ENCODE measurements at places on chromosomes 7 and 10.

DNA sequence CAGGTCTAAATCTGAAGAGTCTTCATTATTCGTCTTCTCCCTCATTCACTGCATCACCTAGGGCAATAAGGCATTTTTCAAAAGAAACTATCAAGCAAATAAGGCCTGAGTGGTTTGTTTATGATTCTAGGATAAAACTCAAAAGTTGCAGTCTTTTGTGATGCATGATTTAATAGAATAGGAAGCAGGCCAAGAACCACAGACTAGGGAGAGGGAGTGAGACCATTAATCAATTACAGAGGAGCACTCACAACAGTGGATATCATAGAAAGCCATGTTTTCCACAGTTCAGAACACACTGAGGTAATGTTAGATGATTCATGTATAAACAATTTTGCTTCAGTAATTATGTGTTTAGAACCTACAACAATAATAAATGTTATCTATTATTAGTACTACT, 87.8 kb upstream of the LRRTM3 start:
- no peak for DNase-seq

- no peak for DNase-seq
Observed at GRCh38 chr10:132962623-132963429, 20.5 kb upstream of the CFAP46 start.

DNA sequence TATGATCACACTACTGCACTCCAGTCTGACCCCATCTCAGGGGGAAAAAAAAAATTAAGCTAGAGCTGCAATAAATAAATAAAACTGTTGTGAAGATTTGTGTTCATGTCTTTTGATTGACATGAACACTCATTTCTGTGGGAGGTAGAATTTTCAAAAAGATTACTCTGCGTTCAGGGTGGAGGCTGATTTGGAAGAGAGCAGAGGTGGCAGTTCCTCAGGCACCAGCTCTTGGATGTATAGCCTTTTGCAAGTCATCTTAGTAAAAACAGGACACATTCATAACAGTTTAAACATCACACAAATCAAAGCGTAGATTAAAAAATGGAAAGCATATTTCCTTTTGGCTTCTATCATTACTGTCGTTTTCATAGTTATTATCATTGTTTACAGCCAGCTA, 243.5 kb upstream of the LRGUK start:
- DNase-seq: no peak

DNA sequence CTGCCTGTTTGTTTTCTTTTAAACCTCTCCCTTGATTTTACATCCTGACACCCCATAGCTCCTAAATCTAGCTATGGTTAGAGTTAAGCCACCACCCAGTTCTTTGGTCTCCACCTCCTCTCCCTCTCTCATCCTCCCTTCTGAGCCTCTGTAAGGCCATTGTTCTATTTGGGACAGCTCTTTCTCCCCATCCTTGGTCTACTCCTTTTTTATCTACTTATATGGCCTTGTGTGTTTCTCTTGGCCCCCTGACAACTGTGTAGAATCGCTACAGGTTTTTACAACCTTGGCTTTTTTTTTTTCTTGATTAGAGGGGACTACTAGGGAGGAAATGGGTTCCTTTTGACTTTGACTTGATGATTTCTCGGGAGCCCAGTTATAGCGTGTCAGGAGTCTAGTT, 3.4 kb upstream of the ITIH5 start:
- no peak for DNase-seq

DNA sequence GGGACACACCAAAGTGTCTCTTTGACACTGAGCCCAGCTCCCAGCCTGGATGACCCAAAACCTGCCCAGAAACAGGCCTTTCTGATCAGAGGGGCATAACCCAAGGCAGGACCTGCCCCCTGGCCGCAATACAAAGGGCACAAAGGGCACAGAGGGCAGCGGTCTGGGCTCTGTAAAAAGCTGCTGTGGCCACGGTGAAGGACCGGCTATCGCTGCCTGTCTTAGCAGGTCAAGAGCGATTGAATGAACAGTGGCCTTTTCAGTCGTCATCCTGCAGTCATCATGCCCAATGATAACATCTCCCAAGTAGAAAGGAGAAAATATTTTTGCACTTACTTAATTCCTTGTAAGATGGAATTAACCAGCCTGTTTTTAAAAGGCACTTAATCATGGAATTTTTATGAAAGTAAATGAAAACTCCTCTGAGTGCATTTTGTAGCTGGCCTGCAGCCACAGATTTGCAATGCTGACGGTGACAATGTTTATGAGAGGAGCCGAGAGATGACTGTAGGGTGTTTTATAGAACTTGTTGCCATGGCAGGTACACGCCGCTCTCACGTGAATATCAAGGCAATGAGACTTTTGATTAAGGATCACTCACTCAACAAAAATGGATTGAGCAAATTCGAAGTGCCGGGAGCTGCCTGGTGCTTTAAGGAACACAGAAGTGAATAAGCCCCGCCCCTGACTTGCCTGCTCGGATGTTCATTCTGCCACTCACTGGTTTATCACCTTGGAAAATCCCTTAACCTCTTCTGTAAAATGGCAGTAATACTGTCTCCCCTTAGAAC, 47.3 kb upstream of the BHLHA15 start:
- no peak for DNase-seq

DNA sequence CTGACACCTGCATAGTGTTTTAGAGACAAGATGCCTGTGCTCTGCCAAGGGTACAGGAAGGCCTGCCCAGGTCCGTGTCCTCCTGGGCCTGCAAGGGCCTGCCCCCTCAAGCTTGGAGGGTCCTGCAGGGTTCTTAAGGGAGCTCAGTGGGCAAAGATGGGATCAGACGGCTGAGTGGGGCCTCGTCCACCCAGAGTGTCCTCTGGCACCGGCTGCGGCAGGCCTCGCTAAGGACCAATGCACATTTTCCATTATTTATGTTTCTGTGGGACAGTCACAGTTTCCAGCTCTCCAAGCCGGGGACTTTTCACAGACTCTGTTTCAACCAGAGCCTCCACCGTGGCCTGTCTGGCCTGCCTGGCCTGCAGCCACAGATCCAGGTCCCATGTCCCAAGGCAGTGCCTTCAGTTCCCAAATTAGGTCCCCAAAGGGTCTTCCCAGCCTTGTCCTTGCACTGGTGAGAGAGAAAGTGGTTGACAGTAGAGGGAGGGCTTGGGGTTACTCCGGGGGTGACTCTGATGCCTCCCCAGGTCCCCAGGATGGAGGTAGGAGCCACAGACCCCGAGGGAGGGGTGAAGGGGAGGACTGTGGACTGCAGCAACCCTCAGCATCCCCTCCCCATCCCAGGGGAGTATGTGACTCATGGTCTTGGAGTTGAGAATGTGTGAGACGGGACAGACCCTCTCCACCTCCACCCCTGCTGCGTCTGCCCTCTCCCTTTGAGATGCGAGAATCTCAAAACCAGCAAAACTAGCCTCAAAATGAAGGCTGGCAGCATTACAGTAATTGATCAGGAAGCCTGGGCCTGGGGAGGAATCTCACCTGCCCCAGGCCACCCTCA, 14.8 kb downstream of the MYL10 start:
- no peak for DNase-seq

DNA sequence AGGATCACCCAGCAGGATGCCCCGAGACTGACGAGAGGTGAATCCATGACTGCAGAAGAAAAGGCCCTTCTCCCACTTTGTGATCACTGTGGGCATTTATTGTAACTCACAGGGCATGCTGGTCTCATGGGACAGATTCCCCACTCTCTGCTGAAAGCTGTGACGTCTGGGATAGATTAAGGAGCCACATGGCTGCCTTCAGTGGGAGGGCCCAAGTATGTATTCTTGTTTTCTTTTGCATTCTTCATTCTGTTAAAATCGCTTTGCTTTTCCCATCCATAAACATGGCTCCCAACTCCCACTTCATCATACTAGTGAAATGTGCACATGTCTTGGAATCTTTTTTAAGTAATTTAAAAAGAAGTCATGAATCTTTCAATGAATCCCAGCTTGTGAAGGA, 67.2 kb downstream of the FAM107B start:
- no peak for DNase-seq

- no peak for DNase-seq
Observed at GRCh38 chr7:80443325-80443724, 68.5 kb downstream of the GNAT3 start.

DNA sequence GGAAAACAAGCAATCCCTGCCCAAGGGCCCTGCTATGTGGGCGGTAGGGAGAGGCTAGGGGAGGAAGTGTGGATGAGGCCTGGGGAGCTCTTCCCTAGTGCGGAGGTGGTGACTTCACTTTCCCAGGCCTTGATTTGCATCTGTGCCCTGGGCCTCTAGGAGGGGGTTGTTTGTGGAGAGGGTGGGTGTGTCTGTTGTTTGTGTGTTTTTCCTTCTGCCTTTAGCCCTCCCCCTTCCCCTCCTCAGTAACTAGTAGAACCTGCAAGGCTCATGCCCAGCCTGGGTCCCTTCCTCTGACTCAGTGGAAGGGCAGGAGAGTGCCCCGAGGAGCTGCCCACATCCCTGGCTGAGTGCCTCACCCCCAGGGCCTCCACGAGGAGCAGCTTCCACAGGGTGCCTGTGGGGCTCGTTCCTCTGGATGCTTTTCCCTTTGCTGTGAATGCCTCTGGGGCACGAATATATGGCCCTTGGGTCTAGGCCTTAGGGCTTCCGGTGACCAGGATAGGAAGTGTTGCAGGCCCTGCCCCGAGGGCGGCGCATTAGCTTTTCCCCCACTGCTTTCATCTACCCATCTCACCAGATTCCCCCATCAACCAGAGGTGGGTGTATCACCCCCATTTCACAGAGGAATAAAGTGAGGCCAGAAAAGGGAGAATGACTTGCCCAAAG, 89.4 kb upstream of the DUSP5 start:
- DNase-seq: no peak

GRCh38 chr7:101593556-101593955, 35.5 kb downstream of the MYL10 start:
- DNase-seq: no peak

DNA sequence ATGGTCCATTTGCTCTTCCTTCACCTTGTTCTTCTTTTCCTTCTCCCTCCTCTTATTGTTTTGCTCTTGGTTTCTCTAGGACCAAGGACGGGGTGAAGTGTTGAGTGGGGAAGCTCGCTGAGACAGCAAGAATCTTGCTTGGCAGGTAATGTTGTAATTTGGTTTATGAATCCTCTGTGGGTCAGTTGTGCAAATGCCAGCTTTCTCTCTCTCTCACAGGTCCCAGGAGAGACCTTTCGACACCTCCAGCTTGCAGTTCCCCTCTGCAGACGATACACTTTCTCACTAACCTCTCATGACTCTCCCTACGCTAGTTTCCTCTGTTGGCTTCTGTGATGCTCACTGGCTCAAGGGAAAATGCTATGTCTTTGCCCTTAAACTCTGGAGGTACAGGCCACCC, 77.0 kb downstream of the FRMD4A start:
- no peak for DNase-seq

DNA sequence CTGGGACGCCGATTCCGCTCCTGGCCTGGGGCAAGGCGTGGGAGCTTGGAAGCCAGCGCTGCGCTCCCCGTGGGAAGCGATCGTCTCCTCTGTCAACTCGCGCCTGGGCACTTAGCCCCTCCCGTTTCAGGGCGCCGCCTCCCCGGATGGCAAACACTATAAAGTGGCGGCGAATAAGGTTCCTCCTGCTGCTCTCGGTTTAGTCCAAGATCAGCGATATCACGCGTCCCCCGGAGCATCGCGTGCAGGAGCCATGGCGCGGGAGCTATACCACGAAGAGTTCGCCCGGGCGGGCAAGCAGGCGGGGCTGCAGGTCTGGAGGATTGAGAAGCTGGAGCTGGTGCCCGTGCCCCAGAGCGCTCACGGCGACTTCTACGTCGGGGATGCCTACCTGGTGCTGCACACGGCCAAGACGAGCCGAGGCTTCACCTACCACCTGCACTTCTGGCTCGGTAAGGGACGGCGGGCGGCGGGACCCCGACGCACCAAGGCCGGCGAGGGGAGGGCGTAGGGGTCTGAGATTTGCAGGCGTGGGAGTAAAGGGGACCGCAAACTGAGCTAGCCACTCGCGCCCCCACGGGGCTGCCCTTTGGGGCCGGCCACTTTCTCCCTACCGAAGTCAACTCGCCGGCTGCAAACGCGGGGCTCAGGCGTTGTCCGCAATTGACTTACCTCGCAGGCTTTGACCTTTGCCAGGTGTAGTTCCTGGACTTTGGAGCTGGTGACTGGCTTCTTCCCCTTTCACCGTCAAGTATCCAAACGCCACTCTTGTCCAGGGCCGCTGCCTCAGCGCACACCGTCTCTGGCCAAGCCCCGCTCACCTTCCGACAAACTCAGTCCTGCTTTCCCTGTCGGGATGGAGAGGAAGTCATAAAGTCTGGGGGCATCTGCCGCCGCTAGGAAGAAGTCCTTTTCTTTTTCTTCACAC, at the start of gene SCIN:
SCIN (plus strand) TSS at position 187 of the 928 bp plus-strand sequence; CDS start at position 254, 67 bp downstream.
- DNase-seq: no peak

DNA sequence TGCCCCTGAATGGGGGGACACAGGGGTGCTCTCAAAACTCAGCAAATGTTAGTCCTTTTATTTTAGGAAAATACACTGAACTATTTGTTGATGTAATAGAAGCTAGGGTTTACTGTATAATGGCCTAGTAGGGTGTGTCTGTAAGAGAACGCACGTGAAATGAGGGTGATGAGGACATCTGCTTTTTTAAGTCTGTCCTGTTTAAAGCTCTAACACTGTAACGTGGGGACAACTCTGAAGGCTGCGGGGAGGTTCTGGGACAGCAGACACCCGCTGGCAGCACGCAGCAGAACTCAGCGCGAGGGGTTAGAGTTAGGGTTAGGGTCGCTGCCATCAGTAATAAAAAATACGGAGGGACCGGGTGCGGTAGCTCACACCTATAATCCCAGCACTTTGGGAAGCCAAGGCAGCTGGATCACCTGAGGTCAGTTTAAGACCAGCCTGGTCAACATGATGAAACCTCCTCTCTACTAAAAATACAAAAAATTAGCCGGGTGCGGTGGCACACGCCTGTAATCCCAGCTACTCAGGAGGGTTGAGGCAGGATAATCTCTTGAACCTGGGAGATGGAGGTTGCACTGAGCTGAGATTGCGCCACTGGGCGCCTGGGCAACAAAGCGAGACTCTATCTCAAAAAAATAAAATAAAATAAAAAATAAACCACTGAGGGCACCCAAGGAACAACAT, 98.0 kb downstream of the CTBP2 start:
- DNase-seq: no peak

- no peak for DNase-seq
Observed at GRCh38 chr7:106778656-106779250, 86.3 kb upstream of the PIK3CG start.

DNA sequence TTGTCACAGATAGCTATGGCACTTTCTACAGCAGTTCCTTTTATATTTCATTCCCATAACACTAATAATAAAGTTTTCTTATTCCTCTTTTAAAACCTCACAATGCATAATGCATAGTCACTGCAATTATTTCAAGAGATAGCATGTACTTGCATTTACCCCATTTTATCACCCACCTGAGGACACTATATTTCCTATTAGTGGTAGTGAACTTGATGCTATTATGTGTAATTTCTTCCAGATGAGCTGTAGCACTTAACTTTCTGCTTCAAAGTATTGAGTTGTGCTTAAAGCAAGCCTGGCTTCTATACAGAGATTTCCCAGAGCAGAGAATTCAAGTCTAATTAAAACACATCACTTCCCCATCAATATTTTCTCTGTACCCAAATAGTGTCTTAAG, 461.1 kb downstream of the HTR7 start:
- no peak for DNase-seq

GRCh38 chr7:74606101-74606908, 51.2 kb upstream of the GTF2I start:
- DNase-seq: peak; percentile 36

GRCh38 chr10:128901236-128901635, 565.8 kb upstream of the MGMT start:
- DNase-seq: no peak

- no peak for DNase-seq
Observed at GRCh38 chr10:31456468-31456867, 137.5 kb downstream of the ZEB1 start.

- DNase-seq: no peak
Observed at GRCh38 chr7:44811093-44811492, 14.6 kb downstream of the PPIA start.
